ENCODE measurements at places on chromosomes 4 and X.

- no peak for DNase-seq
These were observed 191.6 kb upstream of the ANKRD50 start for GRCh38 chr4:124903995-124904722.

DNA sequence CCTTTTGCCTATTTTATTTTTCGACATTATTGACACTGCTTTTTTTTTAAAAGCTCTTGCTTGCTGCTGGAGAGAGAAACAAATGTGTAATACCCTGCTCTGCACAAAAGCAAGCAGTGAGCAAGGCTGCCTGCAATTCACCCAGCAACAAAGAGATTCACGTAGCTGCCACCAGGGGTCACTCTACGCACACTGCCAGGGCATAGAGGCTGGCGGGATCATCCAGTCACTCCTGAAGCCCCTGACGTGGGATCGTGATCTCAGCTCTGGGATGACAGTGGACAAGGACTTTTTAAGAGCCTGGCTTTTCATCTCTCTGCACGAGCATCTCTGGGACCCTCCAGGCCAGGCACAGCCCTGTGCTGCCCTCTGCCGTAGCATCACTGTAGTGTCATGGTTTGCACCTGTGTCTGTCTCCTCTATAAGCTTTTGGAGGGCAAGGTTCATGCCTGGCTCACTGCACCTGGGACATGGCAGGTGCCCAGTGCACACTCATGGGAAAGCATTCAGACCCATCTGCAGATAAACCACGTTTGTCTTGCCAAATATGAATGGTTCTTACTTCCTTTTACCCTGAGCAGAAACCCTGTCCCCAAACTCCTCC is 19.8 kb downstream of the C4orf50 start:
- DNase-seq = peak; percentile 65

GRCh38 chr4:40749717-40750460 is at the start of gene NSUN7:
TSS of gene NSUN7 (plus strand) at chr4:40749955. CDS start at chr4:40750694, 739 bp downstream.
- peak; percentile 88 for DNase-seq

GRCh38 chr4:77921701-77922100 is 59.1 kb downstream of the MRPL1 start:
- no peak for DNase-seq

GRCh38 chr4:113442826-113443225 is 318.7 kb downstream of the CAMK2D start:
- DNase-seq = no peak

- DNase-seq = no peak
These were observed 203.2 kb downstream of the HTR2C start for GRCh38 chrX:114787061-114787460.

DNA sequence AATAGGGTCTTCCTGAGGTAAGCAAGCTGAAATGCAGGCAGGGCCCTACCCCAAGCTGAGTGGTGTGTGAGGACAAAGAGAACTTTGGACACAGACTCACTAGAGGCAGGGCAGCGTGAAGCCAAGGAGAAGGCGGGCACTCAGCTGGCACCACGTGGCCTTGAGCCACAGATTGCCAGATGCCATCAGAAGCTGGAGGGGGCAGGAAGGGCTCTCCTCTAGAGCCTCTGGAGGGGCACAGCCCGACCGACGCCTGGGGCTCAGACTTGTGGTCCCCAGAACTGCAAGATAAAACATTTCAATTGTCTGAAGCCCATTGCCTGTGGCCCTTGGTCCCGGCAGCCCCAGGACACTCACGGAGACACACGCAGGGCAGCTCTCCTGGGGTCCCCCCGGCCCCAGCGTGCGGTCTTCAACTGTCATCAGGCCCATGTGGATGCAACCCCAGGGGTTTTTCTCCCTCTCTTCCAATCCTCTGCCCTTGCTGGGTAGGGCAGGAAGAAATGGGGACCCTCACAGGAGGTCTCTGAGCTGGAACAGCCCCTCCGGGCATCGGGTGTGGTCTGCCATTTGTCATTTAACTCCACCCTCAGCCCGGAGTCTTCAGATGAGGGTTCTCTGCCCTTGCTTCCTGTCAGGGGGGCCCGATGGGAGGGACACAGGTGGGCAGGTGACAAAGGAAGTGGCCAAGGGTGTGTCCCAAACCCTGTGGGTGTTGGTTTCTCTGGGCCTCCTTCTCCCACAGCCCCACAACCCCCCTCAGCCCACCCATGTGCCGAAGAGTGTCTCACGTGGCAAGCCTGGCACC is 22.2 kb downstream of the HMX1 start:
- no peak for DNase-seq

GRCh38 chrX:44621078-44621477 is 78.4 kb upstream of the FUNDC1 start:
- DNase-seq = no peak

DNA sequence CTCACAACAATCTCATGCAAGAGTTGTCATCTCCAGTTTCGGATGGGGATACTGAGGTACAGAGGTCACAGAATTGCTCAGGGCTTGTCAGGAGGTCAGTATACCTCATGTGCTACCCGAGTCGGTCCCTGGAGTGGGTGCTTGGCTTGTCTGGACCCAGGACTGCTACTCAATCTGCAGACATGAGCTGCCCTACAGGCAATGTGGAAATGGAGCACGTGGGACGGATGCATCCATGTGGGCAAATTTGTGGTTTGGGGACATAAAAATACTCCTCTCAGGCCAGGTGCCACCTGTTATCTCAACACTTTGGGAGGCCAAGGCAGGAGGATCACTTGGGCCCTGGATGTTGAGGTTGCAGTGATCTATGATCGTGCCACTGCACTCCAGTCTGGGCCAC is 15.8 kb downstream of the USP11 start:
- DNase-seq = no peak

DNA sequence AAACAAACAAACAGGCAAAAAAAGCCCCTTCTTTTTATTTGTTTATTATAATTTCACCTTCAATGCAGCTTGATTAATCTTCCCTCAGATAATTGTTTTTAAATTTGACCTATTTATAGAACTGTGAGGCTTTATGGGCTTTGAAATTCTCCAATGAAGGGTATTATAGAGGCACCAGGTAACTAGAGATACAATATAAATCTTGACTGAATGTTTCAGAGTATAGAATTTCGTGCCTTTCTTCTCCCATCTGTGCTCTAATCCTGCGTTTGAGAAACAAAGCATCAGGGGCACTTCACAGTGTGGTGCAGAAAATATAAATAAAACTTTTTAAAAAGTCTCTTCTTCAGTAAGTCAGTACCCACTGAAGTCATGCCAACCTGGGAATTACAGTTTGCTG is 120.9 kb downstream of the ANKRD50 start:
- DNase-seq = no peak

DNA sequence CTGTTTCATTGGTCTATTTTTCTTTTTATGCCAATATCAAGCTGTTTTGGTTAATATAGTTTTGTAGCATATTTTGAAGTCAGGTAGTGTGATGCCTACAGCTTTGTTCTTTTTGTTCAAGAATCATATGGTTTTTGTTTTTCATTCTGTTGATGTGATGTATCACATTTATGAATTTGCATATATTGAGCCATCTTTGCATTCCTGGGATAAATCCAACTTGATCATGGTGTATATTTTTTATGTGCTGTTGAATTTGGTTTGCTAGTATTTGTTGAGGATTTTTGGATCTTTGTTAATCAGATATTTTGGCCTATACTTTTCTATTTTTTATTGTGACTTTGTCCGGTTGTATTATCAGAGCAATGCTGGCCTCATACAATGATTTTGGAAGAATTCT is 74.8 kb downstream of the GPAT3 start:
- DNase-seq = no peak

DNA sequence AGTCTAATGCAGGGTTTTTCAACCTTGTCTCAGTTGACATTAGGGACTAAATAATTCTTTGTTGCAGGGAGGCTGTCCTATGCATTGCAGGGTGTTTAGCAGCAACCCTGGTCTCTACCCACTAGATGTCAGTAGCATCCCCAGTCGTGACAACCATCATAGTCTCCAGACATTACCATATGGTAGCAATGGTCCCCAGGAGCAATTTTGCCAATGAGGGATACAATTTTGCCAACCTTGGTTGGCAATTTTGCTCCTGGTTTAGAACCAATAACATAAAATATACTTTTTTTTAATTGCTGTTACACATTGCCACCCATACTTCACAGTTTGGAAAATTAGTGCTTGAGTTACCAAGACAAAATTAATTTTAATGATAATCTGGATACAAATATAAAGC is 6.0 kb downstream of the EREG start:
- DNase-seq = peak; percentile 19

GRCh38 chr4:85869181-85869580 is 394.2 kb downstream of the ARHGAP24 start:
- no peak for DNase-seq

GRCh38 chr4:1199556-1200331 is 27.4 kb upstream of the SPON2 start:
- no peak for DNase-seq

GRCh38 chr4:182144626-182145333 is 98.4 kb upstream of the TENM3 start:
- no peak for DNase-seq

DNA sequence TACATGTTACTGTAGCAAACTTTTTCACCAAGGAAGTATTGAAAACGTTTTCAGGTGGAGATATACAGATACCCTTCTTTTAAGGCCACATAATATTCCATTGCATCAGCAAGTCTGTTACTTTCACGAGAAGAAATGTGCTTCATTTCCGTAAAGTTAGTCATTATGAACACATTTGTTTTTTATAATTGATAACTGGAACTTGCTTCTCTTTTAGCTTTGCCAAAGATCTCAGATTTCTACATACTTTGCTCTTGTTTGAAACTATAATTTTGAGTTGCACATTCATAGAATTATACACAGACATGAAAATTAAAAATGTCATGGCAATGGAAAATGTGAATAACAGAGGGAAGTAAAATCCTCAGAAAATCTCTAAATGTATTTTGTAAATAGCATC is 128.7 kb upstream of the GIMD1 start:
- no peak for DNase-seq

DNA sequence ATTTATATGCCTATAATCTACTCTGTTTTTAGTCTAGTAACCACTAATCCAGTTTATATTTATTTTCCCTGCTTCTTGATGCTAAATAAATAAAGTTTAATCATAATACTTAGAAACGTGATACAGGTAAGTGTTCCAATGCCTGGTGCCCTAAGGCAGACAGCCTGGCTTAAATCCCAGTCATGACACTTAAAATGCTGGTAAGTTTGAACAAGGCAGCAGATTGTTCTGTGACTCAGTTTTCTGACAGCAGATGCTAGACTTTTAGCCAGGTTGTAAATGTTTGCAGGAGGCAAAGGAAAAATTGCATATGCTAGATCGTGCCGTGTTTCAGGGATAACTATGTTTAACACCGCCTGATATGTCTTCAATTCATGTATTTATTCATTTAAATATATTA is 2661.6 kb downstream of the PCDH7 start:
- DNase-seq = no peak

DNA sequence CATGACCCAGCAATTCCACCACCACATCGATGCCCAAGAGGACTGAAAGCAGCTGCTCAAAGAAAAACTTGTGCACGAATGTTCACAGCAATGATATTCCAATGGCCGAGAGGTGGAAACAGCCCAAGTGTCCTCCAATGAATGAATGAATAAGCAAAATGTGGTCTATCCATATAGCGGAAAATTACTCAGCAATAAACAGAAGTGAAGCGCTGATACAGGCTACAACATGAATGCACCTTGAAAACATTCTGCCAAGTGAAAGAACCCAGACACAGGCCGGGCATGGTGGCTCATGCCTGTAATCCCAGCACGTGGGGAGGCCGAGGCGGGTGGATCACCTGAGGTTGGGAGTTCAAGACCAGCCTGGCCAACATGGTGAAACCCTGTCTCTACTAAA is 5.2 kb upstream of the SLC2A9 start:
- no peak for DNase-seq

DNA sequence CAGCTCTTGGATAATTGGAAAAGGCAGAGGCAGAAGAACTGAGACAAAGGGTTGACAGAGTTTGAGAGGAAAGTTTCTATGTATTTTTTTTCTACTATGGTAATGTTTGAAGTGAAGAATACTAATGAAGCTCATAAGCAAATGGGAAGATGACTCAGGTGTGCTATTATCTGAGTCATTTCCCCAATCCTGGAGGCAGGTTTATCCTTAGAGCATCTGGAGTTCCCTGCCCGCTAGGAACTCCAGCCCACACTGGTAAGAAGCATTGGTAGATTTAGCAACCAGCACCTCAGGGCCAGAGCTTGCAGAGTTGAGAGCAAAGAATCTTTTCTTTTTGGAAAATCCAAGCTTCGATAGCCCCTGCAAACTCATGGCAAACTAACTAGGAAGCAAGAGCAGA is 55.2 kb downstream of the DOCK11 start:
- no peak for DNase-seq

GRCh38 chr4:183469285-183469684 is 24.8 kb downstream of the CDKN2AIP start:
- DNase-seq = no peak

- DNase-seq = no peak
These were observed 68.9 kb downstream of the MAOB start for GRCh38 chrX:43813319-43813718.

GRCh38 chr4:84852081-84852480 is 114.4 kb downstream of the WDFY3 start:
- peak; percentile 5 for DNase-seq

DNA sequence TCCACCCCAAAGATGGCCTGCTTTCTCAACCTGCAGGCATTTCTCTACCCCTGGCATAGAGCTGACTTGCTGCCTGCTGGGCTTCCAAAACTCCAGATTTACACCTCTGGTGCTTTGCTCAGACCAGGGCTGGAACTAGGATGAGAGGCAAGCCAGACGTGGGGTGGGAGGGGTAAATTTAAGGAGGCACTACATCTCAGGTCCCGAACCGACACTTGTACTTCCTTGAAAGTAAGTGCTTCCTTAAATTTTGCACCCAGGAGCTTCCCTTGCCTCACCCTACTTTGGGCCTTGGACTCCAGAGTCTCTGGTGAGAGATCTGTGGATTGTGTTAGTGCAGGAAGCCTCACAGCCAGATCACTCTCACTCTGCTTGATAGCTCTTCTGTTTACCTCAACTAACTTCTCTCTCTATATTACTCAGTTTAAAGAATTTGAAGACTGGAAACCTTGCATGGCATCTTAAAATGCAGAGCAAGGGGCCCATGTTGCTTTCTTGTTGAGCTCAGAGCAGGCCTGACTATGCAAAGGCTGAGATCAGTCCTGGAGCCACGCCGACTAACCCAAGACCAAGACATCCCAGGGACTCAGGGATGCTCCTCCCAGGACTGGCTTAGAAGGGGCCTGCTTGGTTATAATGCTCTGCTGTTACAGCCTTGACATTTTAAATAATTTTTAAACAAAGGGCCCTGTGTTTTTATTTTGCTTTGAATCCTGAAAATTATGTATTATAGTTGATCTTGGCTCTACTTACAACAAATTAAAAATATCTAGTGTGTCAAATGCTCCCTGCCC is 145.0 kb upstream of the LEF1 start:
- no peak for DNase-seq

- no peak for DNase-seq
These were observed 144.2 kb downstream of the CHRNA9 start for GRCh38 chr4:40479378-40479777.

Measured in NCI-H187 (cell line).